ENCODE measurements at places on chromosomes 3 and 15. TPM values are rescaled to one million over a fixed set of nuclear protein-coding genes. Genes with fewer than 3 reads are reported as not detected.

GRCh38 chr3:190554197-190554596 is 40.3 kb downstream of the IL1RAP start:
- DNase-seq = no peak

DNA sequence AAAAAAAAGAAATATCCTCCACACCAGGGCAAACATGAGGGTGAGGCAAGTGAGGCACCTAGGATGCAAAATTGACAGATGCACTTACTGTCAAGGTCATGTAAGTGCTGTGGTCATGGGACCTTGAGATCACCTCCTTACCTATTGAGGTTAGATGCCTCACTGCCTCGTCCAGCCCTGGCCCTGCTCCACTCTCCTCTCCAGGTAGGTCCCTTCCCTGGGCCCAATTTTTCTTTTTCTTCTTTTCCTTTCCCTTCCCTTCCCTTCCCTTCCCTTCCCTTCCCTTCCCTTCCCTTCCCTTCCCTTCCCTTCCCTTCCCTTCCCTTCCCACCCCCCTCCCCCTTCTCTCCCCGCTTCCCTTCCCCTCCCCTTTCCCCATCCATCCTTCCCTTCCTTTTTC is 71.1 kb upstream of the DLG1 start:
- DNase-seq = no peak

DNA sequence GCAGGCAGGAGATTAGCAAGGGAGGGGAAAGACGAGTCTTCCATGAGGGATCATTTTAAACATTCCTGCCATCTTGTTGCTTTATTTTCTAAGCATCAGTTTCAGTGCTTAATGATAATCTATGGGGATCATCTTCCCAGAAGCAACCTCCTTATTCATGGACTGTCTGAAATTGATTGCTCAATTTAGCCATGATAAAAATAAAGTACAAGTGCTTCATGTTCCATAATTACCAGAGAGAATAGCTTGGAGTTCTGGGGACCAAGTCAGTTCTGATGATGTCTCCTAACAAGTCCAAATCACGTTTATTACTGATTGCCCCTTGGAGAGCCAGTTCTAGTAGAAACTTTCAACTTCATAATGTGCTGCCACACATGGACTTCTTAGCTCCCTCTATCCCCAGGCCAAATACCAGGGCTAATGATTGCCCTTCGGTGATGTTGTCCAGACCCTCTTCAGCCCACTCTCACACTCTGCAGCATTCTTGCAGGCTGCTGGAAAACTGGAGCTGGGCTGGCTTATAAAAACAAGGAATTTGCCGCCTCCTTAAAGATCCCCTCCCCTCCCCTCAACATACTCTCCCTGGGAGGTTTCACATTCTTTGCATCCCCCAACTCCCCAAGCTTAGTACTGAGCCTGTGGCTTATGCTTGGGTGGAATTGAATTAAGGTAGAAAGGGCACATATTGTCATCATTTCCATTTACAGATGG is 222.1 kb upstream of the ADAMTS9 start:
- no peak for DNase-seq

DNA sequence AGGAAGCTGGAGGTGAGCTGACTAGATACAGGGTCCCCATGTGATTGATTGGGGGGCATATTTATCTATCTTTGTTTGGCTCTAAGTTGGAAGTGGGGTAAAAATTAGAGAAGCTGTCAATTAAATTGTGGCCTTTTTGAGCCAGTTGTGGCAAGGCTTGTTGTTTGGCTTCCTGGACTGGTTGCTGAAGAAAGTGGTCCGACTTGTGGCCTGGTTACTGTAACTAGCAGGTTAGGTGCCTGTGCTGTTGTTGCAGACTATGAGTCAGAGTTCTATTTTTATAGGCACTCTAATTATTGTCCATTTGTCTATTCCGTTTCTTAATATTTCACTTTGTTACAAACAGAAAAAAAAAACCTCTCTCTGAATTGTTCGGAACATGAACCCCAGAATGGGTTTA is 129.1 kb upstream of the CNTN6 start:
- DNase-seq = no peak

- no peak for DNase-seq
Measured at GRCh38 chr15:91925794-91926193, 72.3 kb downstream of the SLCO3A1 start.

Gene BCL2A1
- not detected for total RNA-seq

GRCh38 chr3:115968871-115969270 is 345.6 kb downstream of the GAP43 start:
- DNase-seq = no peak

GRCh38 chr15:37397266-37398022 is 297.1 kb upstream of the MEIS2 start:
- DNase-seq = no peak

- DNase-seq = no peak
Measured at GRCh38 chr3:132231633-132232032, 85.6 kb upstream of the ACP3 start.

DNA sequence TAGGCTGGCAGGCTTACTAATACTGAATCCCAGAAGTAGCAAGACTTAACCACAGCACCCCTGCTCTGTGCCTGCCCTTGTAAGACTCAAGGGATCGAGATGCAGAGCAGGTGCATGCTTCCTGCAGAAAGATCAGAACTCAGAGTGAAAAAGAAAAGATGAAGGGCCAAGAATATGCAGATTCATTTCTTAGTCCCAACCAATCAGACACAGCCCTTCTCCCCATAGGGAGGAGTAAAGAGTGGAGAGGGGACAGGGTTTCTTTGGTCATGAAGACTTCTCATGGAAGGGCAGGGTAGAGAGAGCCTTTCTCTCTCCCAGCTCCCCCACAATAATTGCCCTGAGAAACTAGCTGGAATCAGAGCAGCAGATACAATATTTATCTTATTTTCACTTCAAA is 105.6 kb upstream of the MB21D2 start:
- no peak for DNase-seq

- DNase-seq = no peak
Measured at GRCh38 chr15:68696414-68697363, 117.9 kb downstream of the CORO2B start.

Gene PRSS50
- not detected for total RNA-seq

Gene PPM1L
- total RNA-seq = 1.0 TPM

GRCh38 chr3:151219056-151219455 is 16.0 kb upstream of the GPR171 start:
- no peak for DNase-seq

GRCh38 chr3:172074032-172074431 is 34.7 kb downstream of the FNDC3B start:
- DNase-seq = no peak

DNA sequence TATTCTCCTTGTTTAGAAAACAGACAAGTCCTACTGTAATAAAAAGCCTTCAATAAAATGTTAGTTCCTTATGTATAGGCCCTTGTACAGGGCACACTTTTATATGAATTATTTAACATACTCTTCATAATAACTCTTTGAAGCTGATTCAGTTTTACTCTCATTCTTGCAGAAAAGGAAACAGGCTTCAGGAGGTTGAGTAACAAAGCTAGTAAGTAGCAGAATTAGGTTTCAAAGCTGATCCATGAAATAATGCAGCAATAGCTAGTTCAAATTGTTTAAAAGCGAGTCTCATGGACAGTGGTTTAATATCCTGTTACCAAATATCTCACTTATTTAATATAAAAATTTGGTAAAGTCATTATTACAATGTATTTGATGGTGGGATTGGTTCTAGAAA is 25.0 kb downstream of the TCF12 start:
- no peak for DNase-seq

- DNase-seq = no peak
Measured at GRCh38 chr3:53670721-53671120, 175.5 kb downstream of the CHDH start.

Gene UBP1
- total RNA-seq = 81.5 TPM

Gene TRIM42
- total RNA-seq = not detected

DNA sequence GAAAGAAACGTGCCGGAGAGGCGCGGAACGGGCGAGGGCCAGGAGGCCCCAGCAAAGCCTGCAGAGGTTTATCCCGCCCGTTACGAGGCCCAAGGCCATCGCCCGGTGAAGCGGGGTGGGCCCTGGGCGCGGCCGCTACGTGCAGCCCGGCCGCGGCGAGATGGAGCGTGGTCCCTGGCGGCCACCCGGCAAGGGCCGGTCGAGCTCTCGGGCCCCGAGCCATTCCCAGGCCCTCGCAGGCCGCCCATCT is 1.1 kb downstream of the PKM start:
- DNase-seq = no peak

Gene XYLB
- total RNA-seq = 1.7 TPM

DNA sequence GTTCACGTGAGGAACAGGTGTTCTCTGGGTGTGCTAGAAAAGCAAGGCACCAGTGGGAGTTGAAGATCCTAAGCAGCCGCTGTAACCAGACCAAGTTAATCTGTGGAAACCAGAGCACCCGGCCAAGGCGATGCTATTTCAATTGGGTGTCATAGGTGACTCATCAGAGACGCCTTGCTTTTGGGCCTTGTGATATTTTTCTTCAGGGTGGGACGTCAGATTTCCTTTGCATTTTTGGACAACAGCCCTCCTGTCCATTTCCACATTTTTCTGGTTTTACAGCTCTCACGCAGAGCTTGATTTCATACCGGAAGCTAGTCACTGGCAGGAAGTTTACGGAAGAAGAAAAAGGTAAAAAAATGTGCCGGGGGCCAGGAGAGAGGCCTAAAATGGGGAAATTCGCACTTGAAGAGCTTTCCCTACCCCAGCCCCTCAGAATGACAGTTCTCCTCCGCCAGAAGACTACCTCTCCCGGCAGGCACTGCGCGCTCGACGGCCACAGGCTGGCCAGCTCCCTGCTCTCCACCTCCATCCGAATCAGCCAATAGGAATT is 471 bp upstream of the KBTBD8 start:
- no peak for DNase-seq

Gene LSG1
- 72.8 TPM for total RNA-seq

DNA sequence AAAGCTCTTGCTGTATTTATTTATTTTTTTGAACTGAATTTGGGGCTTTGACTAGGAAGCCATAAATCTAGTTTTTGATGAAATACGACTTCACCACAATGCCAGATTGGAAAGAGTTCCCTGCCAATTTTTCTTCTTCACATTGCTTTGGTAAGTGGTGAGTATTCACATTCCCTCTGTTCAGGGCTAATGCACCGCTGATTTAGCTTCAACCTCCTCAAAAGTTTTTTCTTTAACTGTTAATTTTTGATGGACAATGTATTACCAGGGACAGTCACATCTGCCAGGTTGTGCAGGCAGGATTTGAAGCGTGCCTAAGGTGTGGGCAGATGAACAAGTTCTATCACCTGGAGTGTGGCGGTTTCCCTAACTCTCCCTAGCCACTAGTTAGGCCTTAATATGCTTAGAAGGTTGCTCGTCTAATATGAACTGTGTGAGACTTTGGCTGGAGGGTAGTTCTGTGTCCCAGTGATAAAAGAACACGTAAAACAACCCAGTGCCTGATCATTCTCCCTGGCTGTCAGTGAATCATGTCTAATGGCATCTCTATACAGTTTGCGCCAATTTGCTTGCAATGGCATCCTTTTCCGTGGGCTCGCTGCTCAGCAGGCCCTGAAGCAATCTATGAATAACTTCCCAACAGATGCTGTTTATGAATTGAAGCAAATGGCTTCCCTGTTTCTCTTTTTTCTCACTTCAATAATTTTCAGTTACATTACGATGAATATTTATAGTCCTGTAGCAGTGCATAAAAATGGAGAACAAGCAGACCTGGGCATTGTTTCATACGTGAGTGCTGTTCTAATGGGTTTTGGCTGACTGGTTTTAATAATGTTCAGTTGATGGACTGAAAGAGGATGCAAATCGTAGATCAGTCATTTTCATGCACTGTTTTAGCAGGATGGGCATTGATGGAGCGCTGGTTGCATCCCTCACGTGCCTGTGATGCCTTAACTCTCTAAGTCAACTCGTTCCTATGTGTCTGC is 243.2 kb upstream of the SUCLG2 start:
- no peak for DNase-seq

Gene PLSCR5
- not detected for total RNA-seq

DNA sequence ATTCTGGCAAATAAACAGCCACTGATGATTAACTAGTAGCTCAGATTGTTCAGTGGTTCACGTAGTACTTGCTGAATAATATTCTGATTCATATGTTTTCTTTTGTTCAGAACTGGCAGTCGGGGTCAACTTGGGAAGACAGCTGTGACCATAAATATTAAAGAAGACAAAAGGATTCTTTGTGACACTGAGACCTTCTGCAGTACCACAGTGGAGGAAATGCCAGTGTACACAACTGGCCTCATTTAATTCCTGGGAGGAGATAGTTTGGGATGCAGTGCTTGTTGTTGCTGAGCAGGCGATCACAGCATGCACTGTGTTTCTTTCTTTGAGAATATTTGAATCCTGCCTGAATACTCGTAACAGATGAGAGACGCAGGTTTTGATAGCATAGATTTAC is 26.7 kb upstream of the MCF2L2 start:
- DNase-seq = peak; percentile 73

Gene FXR1
- 177 TPM for total RNA-seq

Data from dermis blood vessel endothelial cell (primary cell).